ENCODE measurements at places on chromosomes 2 and 18. TPM values are rescaled to one million over a fixed set of nuclear protein-coding genes. Genes with fewer than 3 reads are reported as not detected.

The EGR4 gene
- not detected for total RNA-seq

The LIMS4 gene
- 15.1 TPM for total RNA-seq

The MAL gene
- total RNA-seq: not detected

The MC4R gene
- not detected for total RNA-seq

The EFEMP1 gene
- 5,147 TPM for total RNA-seq

The COL5A2 gene
- total RNA-seq: 891 TPM

The PLB1 gene
- total RNA-seq: under 0.01 TPM

The GREB1 gene
- 0.18 TPM for total RNA-seq

The ITGA4 gene
- total RNA-seq: 5.8 TPM

The POTEF gene
- not detected for total RNA-seq

The MOB4 gene
- total RNA-seq: 31.1 TPM

The DNER gene
- 14.1 TPM for total RNA-seq

The R3HDM1 gene
- total RNA-seq: 10.0 TPM

The BZW1 gene
- total RNA-seq: 454 TPM

The OSBPL1A gene
- 22.2 TPM for total RNA-seq

The QPCT gene
- 8.4 TPM for total RNA-seq

Data from cardiac atrium fibroblast (primary cell).